Kasumi-1 (cell line): ENCODE measurements at places on chromosomes 5 and 9.

GRCh38 chr5:155434267-155434666, 420.7 kb downstream of the KIF4B start:
- no peak for DNase-seq

DNA sequence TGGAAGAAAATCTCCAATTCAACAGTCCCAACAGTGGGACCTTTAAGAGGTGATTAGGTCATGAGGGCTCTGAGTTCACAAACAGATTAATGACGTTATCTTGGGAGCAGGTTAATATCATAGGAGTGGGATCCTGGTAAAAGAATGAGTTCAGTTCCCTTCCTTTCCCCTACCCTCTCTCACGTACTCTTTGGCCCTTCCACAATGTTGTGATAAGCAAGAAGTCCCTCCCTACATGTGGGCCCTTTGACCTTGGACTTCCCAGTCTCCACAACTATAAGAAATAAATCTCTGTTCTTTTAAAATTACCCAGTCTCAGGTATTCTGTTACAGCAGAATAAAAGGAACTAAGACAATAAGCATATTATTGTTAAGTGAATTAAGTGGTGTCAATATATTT, 37.8 kb downstream of the SLC38A9 start:
- DNase-seq = no peak

DNA sequence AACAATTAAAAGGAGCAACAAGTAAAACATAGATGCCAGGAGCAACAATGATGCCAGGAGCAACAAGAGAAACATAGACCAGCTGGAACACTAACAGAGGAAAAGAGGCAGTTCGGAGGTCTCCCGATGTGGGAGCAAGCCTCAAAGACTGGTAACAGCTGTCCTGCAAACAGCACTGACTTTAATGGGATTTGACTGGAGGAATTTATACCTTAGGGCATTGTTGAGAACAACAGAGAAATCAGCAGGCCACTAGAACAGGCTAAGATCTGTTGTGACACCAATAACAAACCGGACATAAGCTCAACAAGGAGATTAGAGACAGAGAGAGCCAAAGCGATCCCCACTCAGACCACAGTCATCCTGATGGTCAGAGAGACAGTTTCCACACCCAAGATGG, 11.8 kb upstream of the SYK start:
- DNase-seq = no peak

- no peak for DNase-seq
These were observed 300.6 kb downstream of the PARP8 start for GRCh38 chr5:50967009-50967562.
